ENCODE measurements at places on chromosomes 1 and 21.

DNA sequence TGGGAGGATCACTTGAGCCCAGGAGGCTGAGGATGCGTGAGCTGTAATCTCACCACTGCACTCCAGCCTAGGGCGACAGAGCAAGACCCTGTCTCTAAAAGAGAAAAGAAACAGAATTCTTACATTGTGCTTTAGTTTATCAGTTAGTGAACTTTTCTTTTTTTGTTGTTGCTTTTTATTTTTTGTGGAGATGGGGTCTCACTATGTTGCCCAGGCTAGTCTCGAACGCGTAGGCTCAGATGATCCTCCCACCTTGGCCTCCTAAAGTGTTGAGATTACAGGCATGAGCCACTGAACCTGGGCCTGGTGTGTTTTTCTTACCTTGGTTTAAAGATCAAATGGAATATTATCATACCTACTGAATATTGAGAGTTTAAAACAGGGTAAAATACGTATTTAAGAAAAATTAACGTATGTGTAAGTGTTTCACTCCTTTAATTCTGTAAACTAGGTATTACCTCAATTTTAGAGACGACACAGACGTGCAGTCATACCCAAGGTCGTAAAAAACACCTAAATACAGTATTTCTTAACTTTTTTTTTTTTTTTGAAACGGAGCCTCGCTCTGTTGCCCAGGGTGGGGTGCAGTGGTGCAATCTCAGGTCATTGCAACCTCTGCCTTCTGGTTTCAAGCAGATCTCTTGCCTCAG is 39.6 kb downstream of the KIF1B start:
- no peak for DNase-seq

DNA sequence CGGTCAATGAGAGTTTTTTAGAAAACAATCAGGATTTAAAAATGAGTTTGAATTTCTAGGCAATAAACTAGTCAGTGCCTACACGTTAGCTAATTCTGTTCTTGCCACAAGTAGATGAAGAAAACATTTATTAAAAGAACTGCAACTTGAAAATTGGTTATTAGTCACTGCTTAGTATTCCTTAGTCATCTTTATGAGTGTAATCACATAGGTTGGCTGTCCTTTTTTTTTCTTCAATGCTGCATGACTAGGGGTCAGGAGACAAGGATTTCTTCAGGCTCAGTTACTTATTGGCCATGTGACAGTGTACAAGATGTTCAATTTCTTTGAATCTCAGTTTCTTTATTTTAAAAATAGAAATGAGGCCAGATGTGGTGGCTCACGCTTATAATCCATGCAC is 17.1 kb downstream of the SOAT1 start:
- no peak for DNase-seq

DNA sequence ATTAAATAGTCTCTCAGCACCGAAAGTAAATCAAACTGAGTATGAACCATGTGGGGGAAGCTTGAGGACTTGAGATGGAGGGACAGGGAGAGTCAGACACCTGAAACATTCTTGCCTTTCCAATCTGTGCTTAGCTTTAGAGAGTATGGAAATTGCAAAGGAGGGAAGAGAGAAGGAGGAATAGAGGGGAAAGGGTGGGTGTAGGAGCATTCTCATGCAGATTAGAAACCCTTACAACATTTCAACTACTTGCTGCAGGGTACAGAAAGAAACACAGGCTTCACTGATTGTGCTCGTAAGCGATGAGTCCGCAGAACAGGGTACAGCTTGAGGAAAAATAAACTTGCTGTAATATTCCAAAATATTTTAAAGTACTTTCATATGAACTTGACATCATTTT is 73.8 kb downstream of the NIBAN1 start:
- no peak for DNase-seq

GRCh38 chr1:171345536-171345935 is 31.6 kb downstream of the FMO4 start:
- DNase-seq: no peak

DNA sequence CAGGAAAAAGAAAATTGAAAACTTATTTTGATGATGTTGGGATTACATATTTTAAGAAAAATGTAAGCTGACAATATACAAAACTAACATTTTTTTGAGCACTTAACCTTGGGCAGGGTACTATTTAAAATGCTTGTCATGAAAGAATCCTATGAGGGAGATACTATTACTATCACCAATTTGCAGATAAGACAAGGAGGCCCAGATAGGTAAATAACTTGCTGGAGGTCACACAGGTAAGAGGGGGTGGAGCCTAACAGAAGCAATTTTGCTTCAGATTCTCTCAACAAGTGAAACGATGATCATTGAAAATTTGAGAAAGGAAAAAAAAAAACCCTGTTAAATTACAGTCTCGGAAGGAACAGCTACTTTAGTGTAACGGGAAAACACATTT is 1.2 kb downstream of the GART start:
- DNase-seq: no peak

DNA sequence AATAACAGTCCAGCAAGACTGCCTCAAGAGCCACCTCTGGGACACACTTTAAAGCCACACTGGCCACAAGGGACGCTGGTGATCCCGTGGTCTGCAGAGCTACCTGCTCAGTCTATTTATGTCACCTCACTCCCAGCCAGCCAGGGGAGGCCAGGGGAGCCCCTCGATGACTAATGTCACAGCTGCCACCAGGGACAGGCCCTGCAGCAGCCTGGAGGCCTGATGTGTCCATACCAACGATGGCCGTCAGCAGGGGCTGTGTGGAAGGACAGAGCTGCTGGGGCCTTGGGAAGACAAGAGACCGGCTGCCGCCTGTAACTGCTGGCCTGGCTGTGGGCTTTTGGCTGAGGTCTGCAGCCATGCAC is 71.0 kb downstream of the SIK1 start:
- no peak for DNase-seq

- no peak for DNase-seq
These were observed 536.6 kb upstream of the CXADR start for GRCh38 chr21:16976193-16976592.

Data from stimulated activated CD8-positive, alpha-beta memory T cell treated with anti-CD3 and anti-CD28 coated beads, Interleukin-2, amount 100 ng/mL, for 48 hours (primary cell).